ENCODE measurements at places on chromosomes 6 and 20.

DNA sequence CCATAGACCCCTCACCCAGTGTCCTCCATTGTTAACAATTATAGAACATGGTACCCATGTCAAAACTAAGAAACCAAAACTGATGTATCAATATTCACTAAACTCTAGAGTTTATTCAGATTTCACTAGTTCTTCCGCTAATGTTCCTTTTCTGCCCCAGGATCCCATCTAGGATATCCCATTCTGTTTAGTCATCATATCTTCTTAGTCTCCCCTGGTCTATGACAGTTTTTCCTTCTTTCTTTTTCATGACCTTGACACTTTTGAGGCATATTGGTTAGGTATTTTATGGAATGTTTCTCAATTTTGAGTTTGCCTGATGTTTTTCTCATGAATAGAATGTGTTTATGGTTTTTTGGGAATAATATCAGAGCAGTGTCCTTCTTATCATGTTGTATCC is 146.7 kb downstream of the SCML4 start:
- no peak for DNase-seq

- no peak for DNase-seq
These were observed 333.2 kb downstream of the SAMD5 start for GRCh38 chr6:147841547-147842148.

DNA sequence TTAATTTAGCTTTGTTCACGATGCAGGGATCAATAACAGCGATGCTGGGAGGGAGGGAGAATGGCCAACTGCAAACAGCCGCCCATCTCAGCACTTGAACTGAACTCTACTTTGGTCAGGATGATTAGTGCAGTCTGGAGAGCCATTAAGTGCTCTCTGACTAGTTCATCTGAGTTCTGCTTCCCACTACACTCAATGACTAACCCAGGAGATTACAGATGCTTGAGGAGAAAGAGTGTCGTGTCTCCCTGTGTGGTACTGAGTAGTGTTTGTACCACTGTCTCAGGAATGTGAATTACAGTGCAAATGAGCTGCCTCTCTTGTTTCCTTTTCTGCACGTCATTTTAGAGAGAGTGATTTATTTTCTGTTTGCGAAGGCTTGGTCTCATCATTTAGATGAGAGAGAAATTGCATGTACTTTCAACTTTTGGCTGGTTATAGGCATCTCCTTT is 23.5 kb downstream of the CARMIL1 start:
- DNase-seq: peak; percentile 75

DNA sequence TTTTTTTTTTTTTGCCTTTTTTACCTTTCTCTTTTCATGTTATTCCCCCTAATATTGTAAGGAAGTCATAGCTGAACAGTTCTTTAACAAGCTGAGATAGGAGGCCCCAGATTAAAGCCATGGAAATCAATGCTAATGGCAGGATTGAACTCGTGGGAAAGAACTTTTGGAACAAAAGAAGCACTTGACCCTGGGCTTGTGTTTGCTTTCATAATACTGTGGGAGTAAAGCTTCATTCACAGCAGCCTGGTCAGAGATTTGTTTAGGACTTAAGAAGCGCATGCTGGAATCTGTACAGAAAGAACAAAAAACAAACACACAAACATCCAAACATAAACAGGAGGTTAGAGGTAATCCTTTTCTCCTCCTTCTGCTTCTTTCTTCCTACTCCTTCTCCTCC is 5.1 kb downstream of the HEY2 start:
- no peak for DNase-seq

DNA sequence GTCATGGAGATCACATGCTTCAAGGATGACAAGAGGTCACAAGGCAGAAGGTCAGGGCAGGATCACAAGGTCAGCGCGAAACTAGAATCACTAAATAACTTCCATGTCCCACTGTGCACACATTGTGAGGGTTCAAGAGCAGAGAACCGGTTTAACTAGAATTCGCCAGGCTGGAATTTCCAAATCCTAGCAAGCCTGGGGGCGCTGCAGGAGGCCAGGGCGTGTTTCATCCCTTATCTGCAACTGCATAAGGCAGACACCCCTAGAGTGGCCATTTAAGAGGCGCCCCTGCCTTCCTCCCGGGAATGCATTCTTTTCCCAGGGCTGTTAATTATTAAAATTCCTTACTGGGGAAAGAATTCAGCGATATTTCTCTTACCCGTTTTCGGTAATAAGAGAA is 40.2 kb upstream of the SLC22A1 start:
- no peak for DNase-seq

DNA sequence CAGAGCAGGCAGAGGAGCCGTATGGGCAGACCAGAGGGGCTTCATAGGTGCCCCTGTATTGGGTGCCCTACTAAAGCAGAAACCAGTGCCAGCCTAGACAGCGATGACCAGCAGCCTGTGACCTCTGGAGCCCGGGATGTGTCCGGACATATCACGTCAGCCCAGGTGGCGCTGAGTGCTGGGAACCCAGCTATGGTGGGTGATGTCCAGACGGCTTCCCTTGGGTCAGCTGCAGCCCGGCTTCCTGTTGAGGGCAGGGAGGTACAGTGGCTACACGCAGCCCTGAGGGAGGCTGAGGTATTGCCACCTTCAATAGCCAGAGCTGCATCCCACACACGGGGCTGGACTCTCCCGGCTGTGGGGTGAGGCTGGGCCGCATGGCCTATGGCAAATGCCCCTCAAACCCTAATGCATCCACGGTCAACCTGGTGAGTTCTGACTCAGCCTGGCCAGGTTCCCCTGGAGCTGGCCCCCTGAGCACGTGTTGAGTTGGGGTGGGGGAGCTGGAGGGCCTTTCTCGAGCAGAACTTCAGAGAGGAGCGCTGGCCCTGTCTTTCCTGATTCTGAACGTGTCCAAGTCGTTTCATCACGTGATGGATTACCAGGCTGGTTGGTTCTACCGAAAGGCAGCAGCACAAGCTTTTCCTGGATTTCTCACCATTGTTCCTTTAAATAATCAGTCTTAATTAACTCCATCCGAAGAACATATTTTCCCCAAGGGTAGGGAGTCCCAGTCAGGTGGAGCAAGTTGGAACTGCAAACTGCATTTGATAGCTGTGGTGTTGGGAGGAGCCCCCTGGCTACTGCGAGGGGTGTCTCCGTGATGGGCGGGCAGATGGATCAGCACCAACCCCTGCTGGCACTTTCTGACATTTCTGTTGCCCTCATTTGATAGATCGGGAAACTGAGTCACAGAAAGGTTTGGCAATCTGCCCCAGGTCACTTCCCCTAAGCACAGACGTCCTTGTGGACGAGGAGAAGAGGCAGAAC is 7.1 kb upstream of the MYT1 start:
- no peak for DNase-seq

GRCh38 chr6:21101694-21102093 is 491.9 kb upstream of the SOX4 start:
- DNase-seq: peak; percentile 43

DNA sequence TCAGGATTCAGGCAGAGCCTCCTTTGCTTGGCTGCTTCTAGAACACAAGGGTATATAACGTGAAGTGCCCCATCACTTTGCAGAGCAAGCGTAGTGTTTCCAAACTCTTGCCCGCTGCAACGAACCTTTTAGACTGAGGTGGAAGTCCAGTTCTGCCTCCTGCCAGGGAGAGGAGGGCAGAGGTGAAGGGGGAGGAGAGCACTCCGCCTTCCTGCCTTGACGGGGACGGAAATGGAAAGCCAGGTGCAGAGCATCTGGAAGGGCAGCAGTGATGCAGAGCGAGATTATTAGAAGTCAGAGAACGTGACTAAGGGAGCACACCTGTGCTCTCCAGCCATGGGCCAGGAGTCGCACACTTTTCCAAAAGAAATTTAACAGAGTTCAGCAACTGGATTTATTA is 63.4 kb downstream of the RREB1 start:
- DNase-seq: peak; percentile 57

- DNase-seq: no peak
These were observed 87.5 kb downstream of the MEI4 start for GRCh38 chr6:77740380-77740779.

GRCh38 chr6:151493804-151494234 is at the start of gene CCDC170:
TSS of gene CCDC170 (plus strand) at chr6:151494017. CDS start at chr6:151494129, 112 bp downstream.
- DNase-seq: no peak

DNA sequence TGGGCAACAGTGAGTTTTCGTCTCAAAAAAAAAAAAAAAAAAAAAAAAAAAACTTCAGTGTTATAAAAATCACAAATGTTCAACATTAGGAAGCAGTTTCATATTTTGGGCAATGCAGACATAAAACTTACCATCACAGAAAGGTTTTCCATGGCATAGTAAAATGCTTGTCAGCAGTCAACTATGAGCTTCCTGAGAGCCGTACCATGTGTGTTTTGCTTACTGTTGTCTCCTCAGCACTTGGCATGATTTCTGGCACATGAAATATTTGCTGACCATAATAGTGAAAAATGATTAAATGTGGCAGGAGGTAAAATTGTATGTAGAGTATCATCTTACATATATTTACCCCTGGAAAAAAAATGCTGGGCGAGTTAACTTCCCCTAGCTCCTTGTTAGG is 237.5 kb upstream of the SLC35B3 start:
- DNase-seq: no peak

DNA sequence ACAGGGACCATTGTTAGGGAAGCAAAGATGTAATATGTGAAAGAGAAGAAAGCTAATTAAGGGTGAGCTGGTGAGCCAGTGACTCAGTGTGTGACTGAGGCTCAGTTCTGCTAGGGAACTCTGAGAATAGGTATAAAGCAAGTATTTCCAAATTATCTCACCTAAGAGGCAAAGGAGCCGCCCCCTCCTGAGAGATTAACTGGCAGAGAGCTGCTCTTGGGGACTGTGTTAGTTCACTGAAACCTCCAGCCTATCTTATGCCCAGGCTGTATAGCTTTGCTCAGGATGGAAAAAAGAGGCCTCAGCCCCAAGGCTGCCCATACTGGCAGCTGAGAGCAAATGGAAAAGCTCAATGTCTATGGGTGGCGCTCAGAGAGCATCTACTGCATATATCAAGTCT is 152.0 kb downstream of the PAK5 start:
- DNase-seq: no peak

- no peak for DNase-seq
These were observed 87.9 kb downstream of the CD40 start for GRCh38 chr20:46206025-46206424.

GRCh38 chr6:132972971-132973370 is 158.6 kb downstream of the RPS12 start:
- no peak for DNase-seq

All from NCI-H510A (cell line).